ENCODE measurements at places on chromosomes 13 and 19. TPM values are rescaled to one million over a fixed set of nuclear protein-coding genes. Genes with fewer than 3 reads are reported as not detected.

DNA sequence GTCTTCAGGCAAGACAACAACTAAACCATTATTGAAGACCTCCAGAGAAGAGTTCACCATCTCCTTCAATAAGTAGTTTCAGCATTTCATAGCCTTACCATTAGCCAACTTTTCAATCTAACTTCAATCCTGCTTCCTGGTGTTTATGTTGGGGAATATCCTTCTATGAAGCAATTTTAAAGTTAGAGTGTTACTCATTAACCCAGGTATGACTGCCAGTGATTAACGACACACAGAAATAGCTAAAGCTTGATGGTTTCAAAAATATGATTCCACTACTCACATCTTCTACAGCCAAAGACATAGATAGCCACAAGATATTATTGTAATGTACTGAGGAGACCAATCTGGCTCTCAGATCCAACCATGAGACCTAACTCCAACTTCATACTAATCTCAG, 403.2 kb downstream of the EFNB2 start:
- no peak for DNase-seq

Gene OR7C1
- total RNA-seq, result not detected

- no peak for DNase-seq
These were observed 121.1 kb upstream of the MYO16 start for GRCh38 chr13:108508263-108508662.

GRCh38 chr13:77036279-77036678, 9.3 kb upstream of the FBXL3 start:
- no peak for DNase-seq

Gene WDR87
- total RNA-seq, result not detected

Gene ZIC2
- not detected for total RNA-seq

Gene ZNF99
- under 0.01 TPM for total RNA-seq

Gene SERPINE3
- total RNA-seq, result not detected

- no peak for DNase-seq
These were observed 49.4 kb downstream of the ZNF536 start for GRCh38 chr19:30421571-30421970.

- no peak for DNase-seq
These were observed 190.0 kb upstream of the IRS2 start for GRCh38 chr13:109976206-109976997.

All from osteoblast (primary cell).